Stimulated activated CD8-positive, alpha-beta memory T cell treated with anti-CD3 and anti-CD28 coated beads, Interleukin-4, amount 100 ng/mL, for 4 hours (primary cell): ENCODE measurements at places on chromosomes 4 and X.

DNA sequence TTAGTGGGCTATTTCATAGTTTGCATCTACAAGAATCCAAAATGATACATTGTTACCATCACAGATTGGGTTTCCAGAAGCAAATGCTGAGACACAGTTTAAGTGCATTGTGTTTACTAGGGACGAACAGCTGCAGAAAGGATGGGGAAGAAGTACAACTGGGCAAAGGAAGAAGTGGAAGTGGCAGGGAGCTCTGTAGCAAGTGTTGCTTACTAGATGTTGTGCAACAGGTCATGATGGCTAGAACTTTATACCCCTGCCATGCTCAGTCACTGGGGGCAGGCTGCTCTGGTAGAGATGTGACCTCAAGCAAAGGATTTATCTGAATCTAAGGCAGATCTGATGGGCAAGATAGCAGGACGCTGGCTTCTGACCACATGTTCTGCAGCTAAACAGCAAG, 76.1 kb upstream of the EMCN start:
- no peak for DNase-seq

DNA sequence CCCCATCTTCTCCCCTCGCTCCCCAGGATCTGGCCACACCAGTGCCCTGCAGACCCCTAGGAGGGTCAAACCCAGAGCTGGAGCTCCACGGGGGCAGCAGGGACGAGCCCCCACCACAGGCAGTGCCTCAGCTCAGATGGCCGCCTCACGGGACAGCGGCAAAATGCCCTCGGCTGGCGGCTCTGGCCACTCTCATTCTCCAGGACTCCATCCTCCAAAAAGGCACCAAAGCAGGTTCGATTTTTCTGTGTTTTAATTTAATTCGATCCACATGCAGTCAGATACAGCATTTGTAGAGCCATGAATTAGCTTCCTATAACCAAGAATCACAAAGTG, 8.3 kb downstream of the FAM53A start:
- no peak for DNase-seq

DNA sequence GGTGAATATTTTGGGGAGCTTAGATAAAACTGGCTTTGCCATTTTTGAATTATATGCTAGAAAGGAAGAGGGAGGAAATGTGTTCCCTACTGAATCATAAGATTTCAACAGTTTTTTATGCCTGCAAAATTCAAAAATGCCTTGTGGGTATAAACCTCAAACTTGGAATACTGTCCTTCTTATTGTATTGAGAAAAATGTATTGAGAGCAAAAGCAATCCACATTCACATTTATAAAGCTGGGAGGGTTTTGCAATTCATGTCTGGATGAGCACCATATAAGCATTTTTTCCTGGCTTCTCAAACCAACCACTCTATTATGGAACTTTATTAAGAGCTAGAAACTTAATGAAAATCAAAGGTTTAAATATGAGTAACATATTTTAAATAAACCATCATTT, 289.8 kb downstream of the PCDH7 start:
- DNase-seq, result no peak

DNA sequence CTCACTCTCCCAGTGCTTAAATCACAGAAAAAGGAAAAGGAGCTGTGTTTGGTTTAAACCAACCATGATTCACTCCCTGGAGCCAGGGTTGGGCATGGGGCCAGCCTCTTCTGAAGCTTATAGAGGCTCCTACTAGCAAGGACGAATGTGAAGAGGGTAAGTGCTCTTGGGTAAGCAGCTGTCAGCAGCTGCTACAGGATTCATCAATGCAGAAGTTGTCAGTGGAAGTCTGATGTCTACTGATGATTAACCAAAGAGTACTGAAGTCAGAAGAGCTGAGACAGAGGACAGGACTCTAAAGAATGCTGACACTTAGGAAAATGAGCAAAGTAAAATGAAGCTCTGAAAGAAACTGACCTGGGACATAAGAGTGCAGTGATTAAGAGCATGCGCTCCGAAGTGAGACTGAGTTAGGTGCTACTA, 32.7 kb upstream of the JADE1 start:
- DNase-seq, result no peak

- no peak for DNase-seq
Measured at GRCh38 chr4:98232202-98232601, 29.0 kb upstream of the RAP1GDS1 start.

GRCh38 chr4:10554694-10555093, 97.5 kb upstream of the ZNF518B start:
- peak; percentile 7 for DNase-seq
